Putamen (tissue), 1 donor: ENCODE measurements at places on chromosomes 11 and 22.

DNA sequence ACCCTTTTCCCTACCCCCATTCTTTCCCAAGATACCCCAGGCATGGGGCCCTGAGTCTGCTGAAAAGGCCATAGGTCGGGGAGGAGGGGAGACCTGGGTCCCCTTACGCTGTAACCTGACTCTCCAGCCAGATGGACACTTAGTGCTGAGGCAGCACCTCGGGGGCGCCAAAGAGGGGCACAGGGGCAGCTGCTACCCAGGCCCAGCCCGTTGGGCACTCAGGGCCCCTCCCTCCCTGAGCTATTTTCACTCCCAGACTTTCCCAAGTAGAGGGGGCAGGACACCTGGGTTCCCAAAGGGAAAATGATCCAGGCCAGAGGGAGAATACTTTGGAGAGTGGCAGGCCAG is 933 bp downstream of the ACTN3 start:
- no peak for DNase-seq

DNA sequence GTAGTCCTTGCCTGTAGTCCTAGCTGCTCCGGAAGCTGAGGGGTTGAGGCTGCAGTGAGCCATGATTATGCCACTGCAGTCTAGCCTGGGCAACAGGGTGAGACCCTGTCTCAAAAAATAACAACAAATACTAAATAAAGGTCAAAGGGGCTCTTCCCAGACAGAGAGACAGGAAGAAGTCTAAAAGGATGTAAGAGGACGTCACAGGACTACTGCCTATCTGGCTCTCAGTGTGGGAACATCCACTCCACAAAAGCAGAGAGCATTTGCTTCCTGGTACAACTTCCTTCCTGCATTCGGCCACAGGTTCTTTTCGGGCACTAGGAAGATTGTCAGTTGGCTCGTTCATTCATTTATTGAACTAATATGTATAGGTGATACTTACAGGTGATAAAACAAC is 110.6 kb downstream of the SGSM3 start:
- no peak for DNase-seq

- no peak for DNase-seq
Observed at GRCh38 chr11:132050049-132050448, 679.6 kb downstream of the NTM start.

- DNase-seq: no peak
Observed at GRCh38 chr11:133383201-133383600, 149.1 kb downstream of the OPCML start.

DNA sequence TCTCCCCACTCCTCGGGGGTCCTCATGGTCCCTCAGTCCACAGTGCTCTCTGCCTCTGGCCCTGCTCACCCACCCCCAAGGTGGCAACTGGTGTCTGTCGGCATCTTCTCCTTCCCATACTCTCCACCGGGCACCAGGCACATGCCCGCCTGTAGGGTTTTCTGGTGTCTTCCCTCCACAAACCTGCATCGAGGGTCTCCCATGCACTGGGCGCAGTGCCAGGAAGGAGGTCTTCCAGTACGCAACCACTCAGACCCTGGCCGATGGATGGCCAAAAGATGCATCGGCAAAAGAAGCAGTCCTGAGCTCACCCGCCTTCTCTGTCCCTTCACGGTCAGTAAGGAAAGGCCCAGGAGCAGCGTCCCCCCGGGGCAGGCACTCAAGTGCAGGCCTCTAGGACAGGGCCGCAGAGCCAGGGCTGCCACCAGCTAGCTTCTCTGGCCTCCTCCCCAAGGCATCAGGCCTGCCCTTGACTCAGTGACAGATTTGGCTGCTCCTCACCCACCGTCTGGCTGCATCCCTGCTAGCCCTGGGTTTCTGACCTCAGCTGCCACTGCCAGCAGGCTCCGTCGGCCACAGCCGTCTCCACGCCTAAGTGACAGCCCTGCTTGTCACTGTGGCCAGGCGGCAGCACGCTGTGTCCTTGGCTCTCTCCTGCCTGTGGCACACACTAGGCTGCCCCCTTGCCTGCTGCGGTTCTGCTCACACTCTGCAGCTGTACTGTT is 32.1 kb upstream of the IGSF9B start:
- no peak for DNase-seq

DNA sequence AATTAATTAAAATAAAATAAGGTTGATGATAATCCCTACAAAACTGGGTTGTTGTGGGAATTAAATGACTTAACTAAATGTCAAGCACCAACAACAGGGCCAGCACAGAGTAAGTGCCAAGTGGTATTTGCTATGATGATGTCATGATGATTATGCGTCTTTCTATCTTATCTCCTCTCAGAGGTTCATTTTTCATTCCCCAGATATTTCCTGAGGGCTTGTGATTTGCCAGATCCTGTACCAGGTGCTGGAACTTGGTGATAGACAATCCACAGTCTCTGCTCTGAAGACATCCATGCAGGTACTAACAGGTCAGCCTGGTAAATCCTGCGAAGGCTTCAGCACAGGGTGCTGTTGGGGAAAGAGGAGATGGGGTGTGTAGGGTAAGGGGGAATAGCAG is 8.1 kb upstream of the MYH9 start:
- no peak for DNase-seq

DNA sequence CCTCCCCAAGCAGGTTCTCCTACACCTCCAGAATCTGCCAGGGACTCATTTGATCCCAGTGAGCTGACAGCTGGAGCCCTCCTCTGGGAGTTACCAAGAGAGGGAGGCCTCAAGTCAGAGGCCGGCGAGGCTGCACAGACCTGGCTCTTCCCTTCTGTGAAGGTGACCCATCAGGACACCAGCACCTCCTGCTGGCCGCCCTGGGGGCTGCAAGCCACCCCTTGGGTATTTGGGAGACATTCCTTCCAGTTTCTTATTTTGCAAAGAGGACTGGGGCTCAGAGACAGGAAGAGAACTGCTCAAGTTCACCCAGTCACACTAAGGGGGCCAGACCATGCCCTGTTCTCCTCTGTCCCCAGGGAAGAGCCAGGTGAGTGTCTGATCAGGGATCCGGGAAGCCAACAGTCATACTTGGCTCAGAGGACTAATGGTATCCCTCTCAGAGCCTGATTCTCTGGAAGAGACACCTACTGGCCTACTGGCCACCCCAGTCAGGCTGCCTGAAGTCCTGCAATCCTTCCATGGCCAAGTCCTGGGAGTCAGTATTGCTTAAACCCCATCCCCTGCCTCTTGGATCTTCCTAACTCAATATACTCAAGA is 40.5 kb upstream of the RIC3 start:
- no peak for DNase-seq

GRCh38 chr11:61972112-61972671 is 4.8 kb upstream of the FTH1 start:
- no peak for DNase-seq

DNA sequence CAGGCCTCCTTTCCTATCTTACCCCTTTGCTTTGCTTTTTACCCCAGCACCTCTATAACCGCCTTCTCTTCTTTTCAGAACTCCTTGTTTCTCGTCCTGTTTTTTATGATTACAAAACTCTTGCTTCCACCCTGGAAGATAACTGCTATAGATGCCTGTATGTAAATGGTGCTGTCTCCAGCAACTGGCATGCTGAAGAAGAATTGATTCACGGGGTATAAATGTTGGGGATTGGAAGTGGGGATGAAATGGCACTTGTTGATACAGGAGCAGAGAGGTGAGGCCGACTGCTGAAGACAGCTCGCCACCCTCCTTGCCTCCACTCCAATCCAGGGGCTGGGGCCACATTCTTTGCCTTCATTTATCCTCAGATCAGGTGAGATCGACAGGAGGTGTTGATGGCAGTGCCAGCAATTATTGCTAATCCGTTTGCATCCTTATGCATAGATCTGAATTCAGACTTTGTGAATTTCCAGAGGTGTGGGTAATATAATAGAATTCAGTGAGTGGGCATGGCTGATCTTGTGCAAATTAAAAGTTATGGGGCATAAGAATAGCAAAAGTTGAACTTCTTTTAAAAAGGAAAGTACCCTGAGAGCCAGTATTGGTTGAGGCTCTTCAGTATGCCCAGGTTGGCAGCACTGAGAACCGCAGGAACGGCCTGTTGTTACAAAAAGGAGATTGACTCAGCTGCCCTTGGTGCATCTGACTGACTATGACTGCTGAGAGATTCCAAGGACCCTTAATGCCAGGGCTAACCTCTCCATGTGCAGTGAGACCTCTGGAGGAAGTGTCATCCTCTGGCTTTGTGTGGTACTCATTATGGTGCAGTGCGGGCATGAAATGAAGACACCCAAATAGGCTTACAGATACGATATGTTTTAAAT is 5.3 kb downstream of the NEAT1 start:
- peak; percentile 62 for DNase-seq

GRCh38 chr22:47918276-47918921 is 1155.9 kb downstream of the TBC1D22A start:
- DNase-seq: no peak

- no peak for DNase-seq
Observed at GRCh38 chr11:117559698-117560097, 232.0 kb downstream of the CEP164 start.

DNA sequence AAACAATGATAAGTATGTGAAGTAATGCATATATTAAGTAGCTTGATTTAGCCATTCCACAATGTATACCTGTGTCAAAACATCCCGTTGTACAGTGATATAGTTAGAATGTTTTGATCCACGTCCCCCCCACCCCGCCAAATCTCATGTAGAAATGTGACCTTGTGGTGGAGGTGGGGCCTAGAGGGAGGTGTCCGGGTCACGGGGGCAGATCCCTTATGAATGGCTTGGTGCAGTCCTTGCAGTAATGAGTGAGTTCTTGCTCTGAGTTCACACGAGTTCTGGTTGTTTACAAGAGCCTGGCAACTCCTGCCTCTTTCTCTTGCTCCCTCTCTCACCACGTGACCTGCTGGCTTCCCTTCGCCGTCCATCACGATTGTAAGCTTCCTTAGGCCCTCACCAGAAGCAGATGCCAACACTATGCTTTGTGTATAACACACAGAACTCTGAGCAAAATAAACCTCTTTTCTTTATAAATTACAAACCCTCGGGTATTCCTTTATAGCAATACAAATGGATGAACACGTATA is 41.6 kb downstream of the FANCF start:
- DNase-seq: no peak

- no peak for DNase-seq
Observed at GRCh38 chr11:128365044-128365443, 222.3 kb downstream of the ETS1 start.
